ENCODE measurements at places on chromosomes 5 and 9.

GRCh38 chr9:98477884-98478283, 222.4 kb upstream of the TBC1D2 start:
- DNase-seq: no peak

- no peak for DNase-seq
Observed at GRCh38 chr5:551406-551805, 27.2 kb upstream of the SLC9A3 start.

DNA sequence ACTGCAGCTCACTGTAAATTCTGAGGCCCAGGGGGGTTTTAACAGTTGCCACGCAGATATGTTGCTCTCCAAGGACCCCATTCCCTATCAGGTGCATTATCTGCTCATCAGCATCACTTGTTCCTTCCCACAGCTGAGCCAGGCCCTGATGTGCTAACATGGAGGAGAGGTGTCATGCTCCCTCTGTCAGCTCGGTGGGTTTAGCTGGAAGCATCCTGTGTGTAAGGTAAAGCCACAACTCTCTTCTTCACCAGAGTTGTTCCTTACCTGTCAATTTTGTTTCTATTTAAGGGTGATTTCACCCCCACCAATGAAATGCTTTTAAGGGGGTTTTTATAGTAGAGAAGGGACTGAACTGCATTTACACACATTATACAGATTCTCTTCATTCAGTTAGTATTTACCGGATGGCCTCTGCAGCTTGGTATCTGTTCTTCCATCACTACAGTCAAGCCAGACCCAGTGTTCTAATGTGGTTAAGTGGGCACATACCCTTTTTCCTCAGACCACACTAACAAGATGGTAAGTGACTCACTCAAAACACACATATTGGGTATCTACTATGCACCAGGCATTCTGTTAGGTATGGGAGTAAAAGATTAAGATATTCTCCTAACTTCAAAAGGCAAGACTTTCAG, 205.4 kb downstream of the DCP2 start:
- no peak for DNase-seq

DNA sequence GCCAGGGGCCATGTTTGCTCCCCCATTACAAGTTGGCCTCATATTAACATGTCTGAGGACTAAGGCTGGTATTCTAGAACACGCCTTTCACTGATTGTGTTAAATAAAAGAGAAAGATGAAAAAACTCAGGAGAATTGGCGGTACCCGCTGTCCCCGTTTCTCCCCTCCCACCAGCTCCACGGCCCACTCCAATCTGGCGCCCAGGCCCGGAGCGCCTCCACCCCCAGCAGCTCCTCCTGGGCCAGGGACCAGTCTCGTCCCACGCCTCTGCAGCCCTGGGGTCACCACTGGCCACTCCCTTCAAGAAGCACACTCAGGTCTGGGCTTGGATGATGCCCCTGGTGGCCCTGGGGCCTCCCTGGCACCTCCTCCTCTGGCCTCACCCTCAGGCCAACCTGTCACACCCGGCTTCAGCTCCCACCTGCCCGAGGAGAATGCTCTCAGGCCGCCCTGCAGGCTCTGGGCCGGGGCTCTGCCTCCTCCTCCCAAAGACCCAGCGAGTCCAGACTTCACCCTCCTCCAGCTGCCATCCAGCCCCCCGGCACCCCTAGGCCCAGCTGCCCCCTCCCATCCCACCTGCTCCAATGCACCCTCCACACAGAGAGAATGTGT, 133.0 kb upstream of the PPP1R26 start:
- no peak for DNase-seq

GRCh38 chr9:90420211-90420610, 222.4 kb downstream of the DIRAS2 start:
- DNase-seq: no peak

DNA sequence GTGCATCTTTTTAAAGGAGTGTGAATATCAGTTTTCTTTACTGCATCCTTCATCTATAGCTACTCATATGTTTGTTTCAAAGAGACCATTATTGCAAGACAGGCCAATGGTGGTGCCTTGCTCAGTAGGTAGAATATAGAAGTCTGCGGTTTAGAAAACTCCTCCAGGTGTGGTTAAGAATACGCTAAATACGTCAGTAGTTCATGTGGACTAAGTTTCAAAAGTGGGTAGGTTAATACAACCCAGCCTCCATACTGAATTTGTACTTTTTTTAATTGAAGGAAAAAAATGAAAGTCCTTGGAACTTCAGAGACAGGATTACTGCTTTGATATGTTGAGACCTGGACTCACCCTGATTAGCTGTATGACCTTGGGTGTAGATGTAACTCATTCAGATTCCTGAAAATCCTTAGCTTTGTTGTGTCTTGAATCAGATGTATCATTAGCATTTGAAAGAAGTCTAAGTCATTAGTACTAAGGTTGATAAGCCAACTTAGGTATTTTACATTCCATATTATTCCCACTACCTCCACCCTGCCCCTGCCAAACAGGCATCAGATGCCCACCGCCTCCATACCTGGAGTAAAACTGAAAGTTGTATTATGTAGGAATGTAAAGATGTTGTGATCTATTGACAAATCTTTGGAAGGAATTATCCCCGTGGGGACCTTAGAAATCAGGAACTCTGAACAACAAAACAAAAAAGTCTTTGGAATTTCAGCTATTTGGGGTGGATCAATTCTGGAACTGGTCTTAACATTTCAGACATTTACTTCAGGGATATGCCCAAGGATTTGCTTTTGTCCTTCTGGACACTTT, 6.1 kb downstream of the BASP1 start:
- no peak for DNase-seq

DNA sequence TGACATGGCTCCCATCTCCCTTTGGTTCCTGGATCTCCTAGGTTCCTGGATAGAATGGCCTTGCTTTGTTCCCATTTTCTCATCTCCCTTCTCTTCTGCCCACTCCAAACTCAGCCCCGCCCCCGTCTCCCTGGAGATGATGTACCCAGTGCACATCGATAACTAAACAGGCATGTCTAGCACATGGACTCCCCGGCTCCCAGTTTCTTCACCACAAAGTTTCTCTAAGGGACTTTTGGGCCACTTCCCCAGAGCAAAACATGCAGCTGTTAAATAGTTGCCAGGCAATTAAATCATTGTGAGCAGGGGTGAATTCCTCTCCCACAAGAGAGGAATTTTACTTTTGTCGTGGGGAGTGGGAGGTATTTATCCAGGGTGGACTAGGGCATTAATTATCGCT, 259.0 kb downstream of the GADD45G start:
- DNase-seq: no peak

DNA sequence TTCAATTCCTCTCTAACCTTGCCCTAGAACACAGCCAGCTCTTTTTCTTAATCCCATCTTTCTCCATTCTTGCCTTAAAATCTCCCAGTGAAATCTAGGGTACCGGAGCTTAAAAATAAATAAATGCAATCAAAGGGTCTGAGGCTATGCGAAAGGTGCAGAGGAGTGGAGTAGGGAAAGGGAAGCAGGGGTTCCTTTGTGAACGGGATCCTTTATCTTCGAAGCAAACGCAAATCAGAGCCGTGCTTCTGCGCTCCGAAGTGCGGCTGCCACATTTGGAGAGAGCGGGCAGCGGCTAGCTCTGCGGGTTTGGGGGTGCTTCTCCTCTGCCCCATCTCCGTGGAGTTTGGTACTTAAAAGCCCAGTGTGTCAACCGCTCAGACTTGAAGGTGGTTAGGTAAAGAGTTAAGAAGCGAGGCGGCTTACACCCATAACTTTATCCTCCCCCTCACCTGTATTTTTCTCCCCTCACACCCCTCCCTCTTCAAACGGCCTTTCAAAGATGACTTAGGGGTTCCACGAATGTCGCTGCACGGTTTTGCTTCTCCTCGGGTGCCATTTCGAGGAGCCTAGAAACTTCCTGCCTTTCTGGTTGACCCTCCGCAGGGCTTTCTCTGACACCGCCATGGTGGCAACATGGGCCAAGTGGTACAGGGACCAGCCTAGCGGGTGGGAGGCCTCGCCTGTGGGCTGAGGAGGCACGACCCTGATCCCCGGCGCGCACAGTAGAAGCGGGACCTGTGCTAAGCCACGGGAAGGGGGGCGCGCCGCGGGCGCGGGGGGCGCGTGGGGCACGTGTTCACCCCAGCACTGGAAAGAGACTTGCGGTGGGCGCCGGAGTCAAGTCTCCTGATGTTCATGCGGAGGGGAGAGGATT, 31.7 kb upstream of the NFIB start:
- no peak for DNase-seq

GRCh38 chr5:176632745-176633144, 2.3 kb downstream of the EIF4E1B start:
- no peak for DNase-seq

- DNase-seq: no peak
Observed at GRCh38 chr5:1769752-1770442, 29.7 kb downstream of the MRPL36 start.

DNA sequence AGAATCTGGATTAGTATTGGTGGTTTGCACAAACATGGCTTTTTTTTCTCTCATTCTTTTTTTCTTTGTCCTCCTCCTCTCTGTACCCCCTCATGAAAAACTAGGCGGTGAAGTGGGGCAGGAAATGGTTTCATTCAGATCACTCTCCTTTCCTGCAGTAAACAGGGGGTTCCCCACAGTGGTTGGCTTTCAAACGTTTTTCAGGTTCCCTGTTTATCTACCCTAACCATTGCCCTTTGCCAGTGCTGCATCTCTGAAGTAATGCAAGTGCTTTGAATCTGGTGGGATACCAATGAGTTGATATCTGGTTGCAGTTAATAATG, 29.8 kb downstream of the NR4A3 start:
- DNase-seq: peak; percentile 51

GRCh38 chr9:70136632-70137031, 93.0 kb downstream of the MAMDC2 start:
- no peak for DNase-seq

GRCh38 chr5:38408446-38409198, 147.8 kb downstream of the LIFR start:
- DNase-seq: no peak

DNA sequence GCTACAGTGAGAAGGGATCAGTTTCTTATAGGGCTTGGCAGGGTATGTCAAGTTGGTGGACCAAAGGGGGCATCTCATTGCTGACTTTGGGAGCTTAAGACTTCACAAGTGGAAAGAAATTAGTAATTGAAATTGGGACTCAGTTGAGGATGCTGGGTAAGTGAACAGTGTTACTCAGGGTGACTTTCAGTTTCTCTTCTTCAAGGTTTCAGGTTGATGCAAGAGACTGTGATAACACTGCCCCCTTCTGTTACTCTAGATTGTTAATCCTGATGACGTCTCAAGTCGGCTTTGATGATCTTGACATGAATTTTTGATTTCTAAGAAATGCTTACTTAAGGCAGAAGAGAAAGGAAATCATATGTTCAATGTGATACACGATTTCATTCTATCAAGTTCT, 21.3 kb downstream of the KCTD16 start:
- DNase-seq: peak; percentile 68
